ENCODE measurements at places on chromosomes 2 and 18.

DNA sequence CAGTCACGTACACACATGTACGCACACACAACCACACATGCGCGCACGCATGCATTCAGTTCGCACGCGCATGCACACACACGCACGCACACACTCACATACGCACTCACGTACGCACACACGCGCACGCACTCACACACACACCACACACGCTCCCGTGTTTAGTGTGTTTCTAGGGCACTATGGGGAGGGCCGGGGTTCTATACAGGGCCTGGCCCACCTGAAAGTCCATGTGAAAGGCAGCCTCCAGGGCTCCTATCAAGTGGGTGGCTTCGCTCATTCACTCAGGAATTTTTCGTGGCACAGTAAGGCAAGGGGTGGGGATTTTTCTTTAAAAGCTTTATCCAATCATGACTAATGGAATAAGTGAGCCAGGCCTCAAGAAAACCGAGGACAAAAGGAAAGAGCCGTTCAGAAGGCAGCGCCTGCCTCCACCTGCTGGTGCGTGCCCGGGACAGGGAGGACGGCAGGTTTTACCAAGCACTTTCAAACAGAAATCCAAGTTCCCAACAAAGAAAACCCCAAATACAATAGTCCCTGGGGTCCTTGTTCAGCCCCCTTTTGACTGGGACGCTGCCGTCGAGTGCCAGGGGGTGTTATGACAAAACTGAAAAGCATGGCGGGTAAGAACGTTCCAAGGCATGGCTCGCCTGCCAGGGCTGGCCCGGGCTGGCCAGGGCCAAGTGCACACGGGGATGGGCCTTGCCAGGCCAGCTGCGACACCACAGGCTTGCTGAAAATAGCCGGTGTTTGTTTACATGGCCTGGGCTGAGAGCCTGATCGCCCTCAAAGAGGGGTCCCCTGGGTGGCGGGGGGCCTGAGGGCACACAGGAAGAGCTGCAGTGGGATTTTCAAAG, 110.0 kb downstream of the HDAC4 start:
- DNase-seq = no peak

DNA sequence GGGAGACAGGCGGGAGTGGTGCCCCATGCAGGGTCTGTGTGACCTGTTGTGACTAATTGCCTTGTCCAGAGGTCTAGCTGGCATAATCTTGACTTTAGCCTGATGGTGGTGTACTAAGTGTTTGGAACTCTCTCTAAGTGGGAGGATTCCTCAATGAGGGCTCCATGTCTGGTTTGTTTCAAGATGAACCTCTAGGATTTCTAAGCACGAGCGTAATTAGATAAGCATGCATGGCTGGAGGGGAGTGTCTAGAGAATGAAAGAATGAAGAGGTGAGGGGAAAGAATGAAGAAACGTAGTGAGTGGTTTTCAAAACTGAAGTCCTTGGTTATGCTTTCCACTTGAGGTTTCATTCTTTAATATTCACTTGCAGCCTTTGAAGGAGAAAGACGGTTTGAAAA, 833.2 kb upstream of the GYPC start:
- DNase-seq = no peak

DNA sequence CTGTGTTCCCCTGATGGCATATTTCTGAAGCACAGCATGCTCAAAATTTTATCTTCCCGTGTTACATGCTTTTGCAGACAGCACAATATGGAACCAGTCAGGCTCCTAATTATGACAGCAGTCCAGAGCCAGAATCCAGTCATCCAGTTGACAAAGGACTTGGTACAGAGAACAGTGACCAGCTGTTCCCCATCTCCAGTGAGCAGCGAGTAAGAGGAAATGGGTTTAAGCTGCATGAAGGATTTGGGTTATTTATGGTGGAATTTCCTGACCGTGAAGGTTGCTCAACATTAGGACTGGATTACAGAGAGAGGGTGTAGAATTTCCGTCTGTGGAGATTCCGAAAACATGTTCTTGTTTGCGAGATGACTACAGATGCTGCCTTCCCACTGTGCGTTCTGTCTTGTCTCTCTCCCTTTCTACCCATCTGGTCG, 24.4 kb downstream of the SGPP2 start:
- no peak for DNase-seq

- DNase-seq = no peak
These were observed 103.5 kb upstream of the ASB18 start for GRCh38 chr2:236367506-236368289.

DNA sequence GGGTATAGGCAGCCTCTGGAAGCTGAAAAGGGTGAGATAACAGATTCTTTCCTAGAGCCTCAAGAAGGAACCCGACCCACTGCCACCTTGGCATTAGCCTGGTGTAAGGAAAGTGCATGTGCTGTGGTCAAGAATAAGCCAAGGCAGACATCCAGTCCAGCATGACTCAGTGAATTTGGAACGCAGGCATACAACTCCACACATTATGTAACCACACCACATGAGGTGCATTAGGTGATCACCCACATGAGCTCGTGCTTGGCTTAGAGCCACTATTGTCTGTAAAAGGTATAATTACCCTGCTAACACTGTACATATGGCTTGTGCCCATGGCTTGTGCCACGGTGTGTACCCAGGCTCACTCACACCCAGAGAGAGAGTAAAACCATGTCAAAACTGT, 583.7 kb upstream of the HNMT start:
- DNase-seq = no peak

DNA sequence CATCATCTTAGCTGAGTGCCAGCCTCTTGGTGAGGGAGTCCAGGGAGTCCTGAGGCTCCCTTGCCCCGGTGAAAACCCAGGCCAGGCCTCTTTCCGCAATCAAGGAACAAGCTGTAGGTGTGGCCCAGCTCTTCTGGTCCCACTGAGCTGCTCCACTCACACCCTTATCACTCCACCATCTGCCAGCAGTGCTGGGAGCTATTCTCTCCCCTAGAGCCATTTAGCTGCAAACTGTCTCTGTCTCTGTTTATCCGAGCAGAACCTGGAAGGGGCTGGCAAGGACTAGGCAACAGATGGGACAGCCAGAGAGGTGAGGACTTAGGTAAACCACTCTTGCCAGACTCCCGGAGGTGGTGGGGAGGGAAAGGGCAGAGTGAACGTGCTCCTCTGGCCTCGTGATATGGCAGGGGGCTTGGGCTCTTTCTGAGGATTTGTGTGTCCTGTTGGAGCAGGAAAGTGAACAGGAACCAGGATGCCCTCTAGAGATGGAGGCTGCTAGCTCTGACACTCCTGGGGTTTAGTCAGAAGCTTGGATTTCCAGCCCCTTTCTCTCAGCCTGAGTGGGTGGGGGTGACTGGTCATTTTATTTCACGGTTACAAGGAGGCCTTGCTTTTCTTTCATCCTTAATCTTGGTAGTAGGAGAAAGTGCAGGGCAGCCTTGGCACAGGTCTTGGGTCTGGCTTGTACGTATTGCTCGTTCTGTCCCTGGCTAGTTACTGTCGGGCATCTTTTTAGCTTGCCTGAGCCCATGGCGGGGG, 19.6 kb downstream of the B3GNT2 start:
- DNase-seq = no peak

DNA sequence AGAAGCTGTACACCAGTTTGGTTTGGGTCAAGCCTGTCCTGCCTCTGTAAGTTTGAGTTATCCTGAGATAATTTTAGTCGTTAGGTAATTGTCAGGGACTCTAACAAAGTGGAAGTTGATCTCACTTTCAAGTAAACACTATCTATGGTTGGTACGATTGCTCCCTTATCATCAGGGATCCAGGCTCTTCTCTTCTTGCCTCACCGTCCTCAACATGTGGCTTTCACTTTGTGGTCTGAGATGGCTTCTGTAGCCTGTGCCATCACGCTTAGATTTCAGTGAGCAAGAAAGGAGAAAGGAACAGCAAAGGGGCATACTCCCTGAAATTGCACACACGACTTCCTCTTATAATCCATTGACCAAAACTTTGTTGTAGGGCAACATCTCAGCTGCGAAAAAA, 115.6 kb downstream of the CTAGE1 start:
- DNase-seq = no peak

GRCh38 chr2:210647151-210647550, 90.8 kb downstream of the CPS1 start:
- no peak for DNase-seq

DNA sequence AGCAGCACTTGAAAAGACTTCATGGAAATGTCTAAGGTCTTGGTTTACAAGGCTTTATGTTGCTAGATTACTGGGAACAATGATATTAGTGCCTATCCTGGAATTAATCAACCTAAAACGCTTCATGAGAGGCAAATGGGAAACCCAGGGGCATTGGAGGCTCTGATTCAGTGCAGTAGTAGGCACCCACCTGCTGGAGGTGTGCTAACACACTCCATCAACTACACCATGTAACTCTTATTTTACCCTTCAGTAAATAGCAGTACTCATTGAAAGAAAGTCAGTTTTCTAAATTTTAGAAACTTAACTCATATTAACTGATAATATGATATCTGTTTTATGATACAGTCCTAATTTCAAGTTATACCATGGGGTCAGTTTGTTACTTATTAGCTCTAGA, 17.4 kb upstream of the HNRNPA3 start:
- no peak for DNase-seq

GRCh38 chr2:105597011-105597805, 147.5 kb upstream of the NCK2 start:
- no peak for DNase-seq

DNA sequence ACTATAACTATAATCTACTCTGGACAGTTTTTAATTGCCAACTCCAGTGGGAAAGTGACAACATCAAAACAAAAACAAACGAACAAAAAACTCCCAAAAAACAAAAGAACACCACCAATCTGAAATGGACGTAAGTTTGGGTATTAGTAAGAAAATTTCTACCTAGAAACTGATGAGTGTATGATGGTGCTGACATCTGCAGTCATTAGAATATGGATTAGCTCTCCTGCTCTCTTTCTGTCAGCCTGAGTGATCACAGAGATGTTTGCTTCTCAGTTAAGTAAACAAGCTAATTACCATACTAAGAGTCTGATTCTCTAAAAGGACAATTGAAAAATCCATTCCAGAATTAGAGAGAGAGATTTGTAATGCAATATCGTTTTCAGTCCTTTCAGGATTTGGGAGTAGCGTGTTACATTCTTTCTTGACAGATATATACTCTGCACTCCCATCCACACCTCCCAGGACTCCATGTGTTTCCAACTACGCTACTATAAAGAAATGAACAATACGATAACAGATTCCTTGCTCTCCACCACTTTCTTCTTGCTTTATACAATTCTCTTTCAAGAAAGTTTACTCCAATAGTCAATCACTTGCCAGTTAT, 1347.4 kb upstream of the PIK3C3 start:
- no peak for DNase-seq

DNA sequence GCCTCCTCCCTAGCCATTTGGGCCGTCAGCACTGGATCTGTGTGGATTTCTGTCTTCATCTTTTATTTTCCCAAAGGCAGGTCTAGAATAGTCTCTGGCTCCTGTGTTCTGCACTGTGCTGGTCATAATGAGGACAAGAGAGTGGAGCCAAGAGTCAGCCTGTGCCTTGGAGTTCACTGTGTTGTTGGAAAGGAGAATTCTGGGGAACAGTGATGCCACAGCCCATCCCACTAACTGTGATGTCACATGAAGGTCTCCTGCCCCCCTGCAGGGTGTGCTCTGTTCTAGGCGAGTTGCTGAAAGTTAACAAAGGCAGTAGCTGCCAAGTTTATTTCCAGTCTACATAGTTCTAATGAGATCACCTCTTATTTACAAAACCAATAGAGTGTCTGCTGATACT, 248.5 kb downstream of the TPGS2 start:
- DNase-seq = no peak

- no peak for DNase-seq
These were observed at the start of gene HOXD1 for GRCh38 chr2:176187899-176188773. TSS of gene HOXD1 (plus strand) at chr2:176188668. CDS start at chr2:176188802, 134 bp downstream.

- DNase-seq = no peak
These were observed 194.8 kb downstream of the NDUFA10 start for GRCh38 chr2:239830121-239831000.
